ENCODE measurements at places on chromosomes 4 and X. TPM values are rescaled to one million over a fixed set of nuclear protein-coding genes. Genes with fewer than 3 reads are reported as not detected.

GRCh38 chrX:42837101-42837726 is 59.3 kb upstream of the PPP1R2C start:
- no peaks in the 10 kb centered on the region for H3K36me3 ChIP-seq
- H3K27me3 ChIP-seq, result no peaks in the 10 kb centered on the region
- H3K27ac ChIP-seq, result no peak overlapping the region
- no peak for DNase-seq

- H3K36me3 ChIP-seq, result peaks cover 16% of the 10 kb centered on the region
- peak overlapping the region; percentile 79 for H3K27ac ChIP-seq
- H3K4me1 ChIP-seq, result peaks cover 56% of the 10 kb centered on the region
- peak overlapping the region; percentile 74 for H3K4me3 ChIP-seq
These were observed 620 bp downstream of the ANAPC10 start for GRCh38 chr4:145097331-145097820.

- H3K4me3 ChIP-seq, result no peak overlapping the region
- no peak for DNase-seq
- H3K36me3 ChIP-seq, result no peaks in the 10 kb centered on the region
- H3K4me1 ChIP-seq, result no peaks in the 10 kb centered on the region
These were observed 188.4 kb upstream of the MBNL3 start for GRCh38 chrX:132677233-132677716.

The CXorf65 gene
- total RNA-seq, result 6.7 TPM

- no peak overlapping the region for H3K27ac ChIP-seq
- no peaks in the 10 kb centered on the region for H3K36me3 ChIP-seq
- H3K27me3 ChIP-seq, result no peaks in the 10 kb centered on the region
- DNase-seq, result no peak
- no peaks in the 10 kb centered on the region for H3K4me1 ChIP-seq
These were observed 77.2 kb upstream of the HSD17B10 start for GRCh38 chrX:53511322-53511721.

DNA sequence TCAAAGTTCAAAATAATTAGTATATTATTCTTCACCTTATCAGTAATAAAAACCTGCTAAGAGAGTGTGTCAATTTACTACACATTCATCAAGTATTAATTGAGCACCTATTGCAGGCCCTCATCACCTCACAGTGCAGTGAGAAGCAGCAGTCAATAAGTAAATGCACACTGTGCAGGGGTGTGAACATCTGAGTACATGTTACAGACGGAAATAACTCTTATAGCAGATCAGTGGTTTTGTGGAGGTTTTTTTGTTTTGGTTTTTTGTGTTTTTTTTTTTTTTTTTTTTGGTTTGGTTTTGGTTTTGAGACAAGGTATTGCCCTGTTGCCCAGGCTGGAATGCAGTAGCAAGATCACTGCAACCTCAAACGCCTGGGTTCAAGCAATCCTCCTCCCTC is 20.3 kb downstream of the KLF3 start:
- no peaks in the 10 kb centered on the region for H3K27me3 ChIP-seq
- peaks cover 91% of the 10 kb centered on the region for H3K36me3 ChIP-seq
- H3K27ac ChIP-seq, result peak overlapping the region; percentile 41
- H3K4me1 ChIP-seq, result peaks cover 13% of the 10 kb centered on the region
- H3K4me3 ChIP-seq, result no peak overlapping the region
- no peak for DNase-seq

The FHIP1A gene
- 2.3 TPM for total RNA-seq
